ENCODE measurements at places on chromosomes 16 and 17. TPM values are rescaled to one million over a fixed set of nuclear protein-coding genes. Genes with fewer than 3 reads are reported as not detected.

DNA sequence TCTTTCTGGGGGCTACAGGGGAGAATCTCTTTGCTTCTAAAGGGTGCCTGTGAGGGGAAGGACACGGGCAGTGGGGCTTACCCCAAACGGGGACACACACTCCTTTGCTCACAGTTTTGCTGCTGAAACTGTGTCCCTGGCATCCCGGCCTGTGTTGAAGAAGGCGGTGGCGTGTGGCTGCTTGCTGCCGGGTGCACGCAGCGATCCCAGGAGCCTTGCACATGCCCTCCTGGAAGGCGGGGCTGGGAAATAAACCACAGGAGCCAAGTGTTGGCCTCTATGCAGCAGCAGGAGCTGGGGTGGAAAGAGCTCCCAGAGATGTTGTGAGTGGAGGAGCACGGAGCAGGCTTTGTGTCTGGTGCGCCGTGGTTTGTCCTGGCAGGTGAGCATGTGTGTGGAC lies 131.0 kb upstream of the CIBAR2 start:
- DNase-seq: no peak

- DNase-seq: no peak
These were observed 225.1 kb downstream of the SPECC1 start for GRCh38 chr17:20234276-20234675.

DNA sequence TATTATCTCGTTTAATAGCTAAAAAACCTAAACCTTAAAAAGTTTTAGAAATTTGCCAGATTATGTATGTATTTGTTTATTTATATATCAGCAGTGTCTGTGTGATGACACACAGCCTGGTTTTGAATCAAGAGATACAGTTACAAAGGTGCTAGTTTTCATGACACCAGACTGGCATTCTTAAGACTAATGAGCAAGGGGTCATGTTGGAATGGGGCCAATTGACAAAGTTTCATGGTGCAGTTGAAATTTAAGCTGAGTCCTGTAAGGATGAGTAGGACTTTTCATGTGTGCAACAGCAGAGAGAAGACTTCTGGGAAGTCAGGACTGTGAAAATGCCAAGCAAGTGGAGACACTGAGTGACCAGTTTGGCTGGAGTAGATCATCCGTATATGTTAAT lies 3.2 kb upstream of the KRT10 start:
- DNase-seq: no peak

Gene ZFP3
- 0.72 TPM for total RNA-seq

DNA sequence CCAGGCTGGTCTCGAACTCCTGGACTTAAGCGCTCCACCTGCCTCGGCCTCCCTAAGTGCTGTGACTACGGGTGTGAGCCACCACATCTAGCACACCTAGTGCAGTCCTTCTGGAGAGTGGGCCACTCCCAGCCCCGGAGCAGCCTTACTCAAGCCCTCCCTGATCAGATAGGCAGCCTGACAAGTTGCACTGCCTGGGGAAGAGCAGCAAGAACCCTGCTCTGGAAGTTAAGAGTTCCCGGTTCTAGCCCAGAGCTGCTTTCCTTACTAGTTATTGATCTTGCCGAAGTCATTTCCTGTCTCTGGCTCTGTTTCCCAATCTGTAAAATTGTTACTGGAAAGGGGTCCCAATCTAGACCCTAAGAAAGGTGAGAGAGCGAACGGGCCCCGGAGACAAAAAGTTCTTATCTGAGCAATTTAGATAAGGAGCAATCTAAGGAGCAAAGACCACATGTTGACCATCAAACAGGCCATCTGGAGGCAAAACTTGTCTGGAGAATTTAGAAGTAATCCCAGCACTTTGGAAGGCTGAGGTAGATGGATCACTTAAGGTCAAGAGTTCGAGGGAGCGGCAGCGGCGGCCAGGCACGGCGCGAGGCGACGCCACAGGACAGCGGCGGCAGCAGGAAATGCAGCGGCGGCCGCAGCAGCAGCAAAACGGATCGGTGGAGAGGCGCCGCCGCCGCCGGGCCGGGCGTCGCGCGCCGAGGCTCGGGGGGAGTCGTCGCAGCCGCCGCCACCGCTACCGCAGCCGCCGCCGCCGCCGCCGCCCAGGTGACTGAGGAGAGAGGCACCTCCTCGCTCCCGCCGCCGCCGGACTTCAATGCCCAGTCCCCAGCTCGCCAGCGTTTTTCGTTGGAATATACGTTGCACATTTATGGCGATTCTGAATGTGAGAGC lies 4.3 kb upstream of the NAGLU start:
- DNase-seq: peak; percentile 75

Gene DRC7
- total RNA-seq: not detected

- no peak for DNase-seq
These were observed 832 bp downstream of the CDK5R1 start for GRCh38 chr17:32487473-32488176.

Gene RND2
- total RNA-seq: 0.36 TPM

GRCh38 chr17:60256174-60256573 lies 106.4 kb downstream of the CA4 start:
- no peak for DNase-seq

GRCh38 chr17:44187131-44187899 lies 543 bp downstream of the TMUB2 start:
- DNase-seq: peak; percentile 62

GRCh38 chr16:86316967-86317812 lies 193.1 kb upstream of the FOXF1 start:
- no peak for DNase-seq

GRCh38 chr16:82133798-82134197 lies 36.2 kb downstream of the MPHOSPH6 start:
- no peak for DNase-seq

- peak; percentile 82 for DNase-seq
These were observed 108.5 kb upstream of the CCL2 start for GRCh38 chr17:34146440-34147043.

Gene HOXB4
- 6.6 TPM for total RNA-seq

DNA sequence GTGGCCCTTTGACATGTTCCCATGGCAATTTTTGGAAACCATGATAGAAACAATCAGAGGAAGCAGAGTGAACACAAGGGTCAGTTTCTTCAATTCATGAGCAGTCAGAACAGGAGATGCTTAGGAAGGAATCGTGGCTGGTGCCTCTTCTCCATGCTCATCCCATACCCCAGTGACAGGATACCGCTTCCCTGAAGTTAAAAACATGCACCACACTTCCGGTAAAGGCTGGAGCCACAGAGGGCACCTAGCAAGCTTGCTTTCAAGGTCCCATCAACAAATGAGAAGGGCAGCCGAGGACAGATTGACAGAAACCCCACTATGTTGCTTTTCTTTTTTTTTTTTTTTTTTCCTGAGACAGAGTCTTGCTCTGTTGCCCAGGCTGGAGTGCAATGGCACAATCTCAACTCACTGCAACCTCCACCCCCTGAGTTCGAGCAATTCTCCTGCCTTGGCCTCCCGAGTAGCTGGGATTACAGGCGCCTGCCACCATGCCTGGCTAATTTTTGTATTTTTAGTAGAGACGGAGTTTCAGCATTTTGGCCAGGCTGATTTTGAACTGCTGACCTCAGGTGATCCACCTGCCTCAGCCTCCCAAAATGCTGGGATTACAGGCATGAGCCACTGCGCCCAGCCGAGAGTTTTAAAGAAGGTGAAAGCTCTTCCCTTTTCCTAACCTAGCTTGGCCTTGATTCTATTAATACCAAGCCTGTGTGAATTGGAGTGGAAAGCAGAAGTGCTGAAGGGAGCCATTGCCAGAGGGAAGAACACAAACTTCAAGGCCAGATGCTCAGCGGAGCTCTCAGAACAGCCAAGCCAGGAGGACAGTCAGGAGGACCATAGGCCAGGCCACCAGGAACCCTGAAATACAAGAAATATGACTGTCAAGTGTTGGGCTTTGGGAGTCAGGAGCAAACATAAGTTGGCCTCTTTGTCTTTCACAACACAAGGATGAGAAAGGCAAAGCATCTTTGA lies 16.6 kb downstream of the GP2 start:
- no peak for DNase-seq
